Activated CD8-positive, alpha-beta memory T cell treated with anti-CD3 and anti-CD28 coated beads, Interleukin-2, amount 10 ng/mL, durations not matched to agents 7 days and 5 days (primary cell): ENCODE measurements at places on chromosomes 16 and 17. TPM values are rescaled to one million over a fixed set of nuclear protein-coding genes. Genes with fewer than 3 reads are reported as not detected.

The SDR42E2 gene
- not detected for total RNA-seq

The PLLP gene
- not detected for total RNA-seq

The ZNF469 gene
- total RNA-seq = 0.26 TPM

The CCL1 gene
- total RNA-seq = 25.6 TPM

The PSMC5 gene
- total RNA-seq = 157 TPM

The WNT9B gene
- not detected for total RNA-seq

The BCL6B gene
- total RNA-seq = 6.7 TPM

The CHP2 gene
- total RNA-seq = not detected

The TMIGD1 gene
- total RNA-seq = not detected

The ZG16B gene
- total RNA-seq = 3.6 TPM

- H3K27me3 ChIP-seq = no peaks in the 10 kb centered on the region
- no peak for DNase-seq
- H3K36me3 ChIP-seq = peaks cover 63% of the 10 kb centered on the region
- H3K4me3 ChIP-seq = no peak overlapping the region
- no peak overlapping the region for H3K27ac ChIP-seq
- H3K4me1 ChIP-seq = peaks cover 18% of the 10 kb centered on the region
These were observed 15.4 kb downstream of the REXO5 start for GRCh38 chr16:20821682-20822081.

GRCh38 chr17:9842057-9842758 is 16.5 kb downstream of the GLP2R start:
- no peaks in the 10 kb centered on the region for H3K27me3 ChIP-seq
- DNase-seq = no peak
- no peak overlapping the region for H3K27ac ChIP-seq
- no peaks in the 10 kb centered on the region for H3K4me1 ChIP-seq

DNA sequence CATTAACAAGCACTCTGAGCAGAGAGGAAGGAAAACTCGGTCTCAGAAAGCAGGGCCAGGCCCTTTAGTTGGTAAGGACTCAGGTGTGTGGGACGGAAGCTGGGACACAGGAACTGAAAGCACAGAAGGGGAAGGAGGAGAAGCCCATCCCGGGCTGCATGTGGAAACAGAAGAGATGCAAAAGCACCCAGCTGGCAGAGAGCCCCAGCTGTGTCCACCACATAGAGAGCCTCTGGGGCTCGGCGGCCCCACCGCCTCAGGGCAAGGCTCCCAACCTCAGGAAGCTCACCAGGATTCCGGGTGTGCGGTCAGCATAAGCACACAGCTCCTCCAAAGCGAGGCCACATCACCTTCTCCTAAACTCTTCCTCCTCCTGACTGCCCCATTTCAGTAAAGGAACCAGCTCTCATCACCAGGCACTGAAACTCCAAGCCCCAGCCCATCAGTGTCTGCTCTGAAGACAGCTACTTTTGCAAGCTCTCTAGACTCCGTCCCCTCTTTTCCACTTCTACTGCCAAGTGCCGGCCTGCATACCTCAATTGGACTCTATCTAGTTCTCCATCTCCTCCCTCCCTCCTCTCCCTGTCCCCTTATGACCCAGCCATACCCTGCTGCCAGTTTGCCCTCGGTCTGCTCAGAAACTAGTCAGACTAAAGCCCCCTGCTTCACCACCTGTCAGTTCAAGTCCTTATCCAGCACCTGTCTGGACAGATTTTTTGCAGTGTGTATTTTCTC is 6.0 kb downstream of the ST3GAL2 start:
- no peak for DNase-seq
- H3K4me3 ChIP-seq = no peak overlapping the region
- no peaks in the 10 kb centered on the region for H3K27me3 ChIP-seq
- peaks cover 54% of the 10 kb centered on the region for H3K4me1 ChIP-seq
- H3K27ac ChIP-seq = no peak overlapping the region

DNA sequence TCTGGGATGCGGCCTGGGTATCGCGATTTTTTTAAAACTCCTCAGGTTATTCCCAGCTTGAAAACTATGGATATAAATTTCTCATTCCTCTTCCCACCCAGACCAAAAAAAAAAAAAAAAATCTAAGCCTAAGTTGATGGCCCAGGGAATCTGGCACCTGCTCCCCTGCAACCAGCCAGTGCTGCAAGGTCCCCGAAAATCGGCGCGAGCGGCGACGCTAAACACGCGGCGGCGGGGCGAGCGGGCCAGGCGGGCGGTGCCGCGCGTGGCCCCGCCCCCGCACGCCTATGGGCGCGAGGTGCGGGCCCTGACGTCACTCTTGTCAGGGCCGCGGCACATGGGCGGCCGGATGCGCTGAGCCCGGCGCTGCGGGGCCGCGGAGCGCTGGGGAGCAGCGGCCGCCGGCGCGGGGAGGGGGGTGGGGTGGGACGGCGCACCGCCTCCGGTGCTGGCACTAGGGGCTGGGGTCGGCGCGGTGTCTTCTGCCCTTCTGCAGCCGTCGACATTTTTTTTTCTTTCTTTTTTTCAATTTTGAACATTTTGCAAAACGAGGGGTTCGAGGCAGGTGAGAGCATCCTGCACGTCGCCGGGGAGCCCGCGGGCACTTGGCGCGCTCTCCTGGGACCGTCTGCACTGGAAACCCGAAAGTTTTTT is at the start of gene HLF:
TSS of gene HLF (plus strand) at position 316 of the 654 bp plus-strand sequence. CDS start 525 bp downstream, outside the sequence.
- H3K36me3 ChIP-seq = no peaks in the 10 kb centered on the region
- no peak within 1 kb of the TSS for H3K27ac ChIP-seq
- peak; percentile 76 for DNase-seq
- peak within 1 kb of the TSS; percentile 55 for H3K4me3 ChIP-seq

GRCh38 chr16:2006317-2006716 is 3.3 kb downstream of the ZNF598 start:
- DNase-seq = no peak
- no peaks in the 10 kb centered on the region for H3K27me3 ChIP-seq
- H3K36me3 ChIP-seq = peaks cover 7% of the 10 kb centered on the region
- H3K27ac ChIP-seq = no peak overlapping the region
- H3K4me1 ChIP-seq = peaks cover 45% of the 10 kb centered on the region

GRCh38 chr17:46057366-46057765 is 58.3 kb downstream of the STH start:
- H3K27me3 ChIP-seq = no peaks in the 10 kb centered on the region
- peaks cover 28% of the 10 kb centered on the region for H3K36me3 ChIP-seq
- peaks cover 21% of the 10 kb centered on the region for H3K4me1 ChIP-seq

GRCh38 chr17:73856556-73856955 is 212.3 kb upstream of the SDK2 start:
- DNase-seq = no peak
- no peaks in the 10 kb centered on the region for H3K4me1 ChIP-seq
- no peak overlapping the region for H3K27ac ChIP-seq
- no peak overlapping the region for H3K4me3 ChIP-seq
- no peaks in the 10 kb centered on the region for H3K36me3 ChIP-seq
- no peaks in the 10 kb centered on the region for H3K27me3 ChIP-seq
